Stimulated activated CD4-positive, alpha-beta T cell treated with anti-CD3 and anti-CD28 coated beads, Interleukin-12 subunit alpha, Interleukin-12 subunit beta, amount 100 ng/mL, for 48 hours (primary cell): ENCODE measurements at places on chromosomes 2 and 18.

- no peak for DNase-seq
Measured at GRCh38 chr2:48461721-48462120, 68.2 kb upstream of the STON1 start.

- DNase-seq = no peak
Measured at GRCh38 chr2:209619782-209620181, 151.8 kb upstream of the UNC80 start.

DNA sequence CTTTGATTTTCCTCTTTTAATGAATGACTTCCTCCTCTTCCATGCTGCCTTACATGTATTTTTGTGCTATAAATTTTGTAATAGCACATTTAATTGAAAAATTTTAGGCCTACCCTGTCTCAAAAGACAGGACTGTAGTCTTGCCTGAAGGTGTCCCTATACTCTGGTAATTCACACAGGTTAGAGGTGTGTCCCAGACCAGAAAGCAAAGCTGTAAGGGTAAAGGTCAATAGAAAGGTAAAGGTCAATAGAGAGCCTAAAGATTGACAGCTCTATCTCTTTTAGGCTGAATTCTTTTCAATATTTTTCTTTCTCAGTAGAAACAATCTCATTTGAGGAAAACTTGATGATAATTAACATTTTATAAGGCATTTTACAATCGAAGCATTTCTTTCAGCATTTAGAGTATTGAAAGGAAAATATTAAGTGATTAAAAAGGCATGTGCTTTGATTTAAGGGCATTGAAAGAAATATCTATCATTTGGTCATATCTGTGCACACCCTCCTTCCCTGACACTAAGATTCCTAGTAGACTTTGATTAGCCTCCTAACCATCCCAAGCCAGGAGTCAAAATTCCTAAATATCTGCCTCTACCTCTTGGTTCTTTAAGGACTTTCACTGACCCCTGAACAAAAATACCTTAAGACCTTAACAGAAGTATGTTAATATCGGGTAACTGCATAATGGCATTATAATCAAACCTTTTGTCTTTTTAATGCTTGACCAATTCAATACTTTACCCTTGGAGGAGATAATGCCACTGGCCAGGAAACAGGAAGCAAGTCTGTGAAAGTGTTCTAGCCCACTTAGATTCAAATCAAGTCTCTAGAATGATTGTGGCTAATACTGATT is 161.8 kb upstream of the DTNA start:
- DNase-seq = no peak

DNA sequence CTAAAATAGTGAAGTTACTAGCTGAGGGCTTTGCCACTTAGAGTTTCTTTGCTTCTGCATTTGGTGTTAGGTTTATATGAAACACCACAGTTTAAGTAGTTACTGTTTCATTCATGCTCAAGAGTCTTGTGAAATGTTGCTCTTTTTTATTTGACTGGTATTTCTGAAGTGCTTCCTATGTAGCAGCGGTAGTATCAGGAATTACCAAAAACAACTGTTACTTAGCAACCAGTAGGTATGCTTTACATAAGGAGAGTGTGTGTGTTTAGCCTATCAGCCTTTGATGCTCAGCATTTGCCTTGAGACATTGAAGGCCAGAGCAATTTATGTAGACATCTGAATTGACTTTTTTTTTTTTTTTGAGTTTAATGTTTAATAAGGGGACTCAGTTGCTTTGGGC is 3.6 kb downstream of the DIS3L2 start:
- DNase-seq = no peak

DNA sequence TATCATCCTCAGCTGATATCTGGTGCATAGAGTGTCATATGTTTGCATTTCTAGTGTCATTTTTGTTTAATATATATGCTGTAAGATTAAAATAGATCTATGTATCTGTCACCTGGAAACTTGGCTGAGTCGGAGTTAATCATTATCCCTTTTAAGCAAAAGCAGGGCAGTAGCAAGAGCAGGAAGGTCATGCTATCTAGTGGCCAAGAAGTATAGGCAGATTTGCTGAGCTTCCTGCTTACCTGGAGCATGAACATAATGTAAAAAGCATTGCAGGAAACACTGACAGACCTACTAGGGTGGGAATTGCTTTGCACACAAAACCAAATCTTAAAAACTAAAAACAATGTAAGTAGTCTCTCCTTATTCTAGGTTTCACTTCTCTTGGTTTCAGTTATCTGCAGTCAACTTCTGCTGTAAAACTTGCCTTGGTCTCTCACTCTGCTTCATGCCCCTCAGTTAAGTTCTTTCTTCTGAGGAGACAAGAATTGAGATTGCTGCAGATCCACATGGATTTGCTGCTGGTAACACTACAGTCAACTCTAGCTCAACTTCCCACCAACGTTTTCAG is 295.3 kb downstream of the CDH7 start:
- no peak for DNase-seq

DNA sequence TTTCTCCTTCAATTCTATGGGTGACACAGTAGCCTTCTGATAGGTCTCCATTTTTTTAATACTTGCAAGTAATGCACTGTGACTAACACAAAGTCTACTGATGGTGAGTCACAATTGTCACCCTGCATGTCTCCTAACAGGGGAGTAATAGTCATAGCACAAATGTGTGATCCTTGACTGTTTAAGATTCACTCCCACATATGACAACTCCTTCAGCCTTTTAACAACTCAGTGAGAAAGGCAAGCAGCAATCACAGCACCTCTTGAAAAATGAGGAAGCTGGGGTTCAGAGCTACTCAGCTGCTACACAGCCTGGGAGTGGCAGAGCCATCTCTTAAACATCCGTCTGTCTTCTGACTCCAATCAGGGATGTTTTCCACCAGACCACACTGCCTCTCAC is 63.8 kb downstream of the EHD3 start:
- no peak for DNase-seq

- no peak for DNase-seq
Measured at GRCh38 chr2:75077909-75078308, 119.5 kb downstream of the POLE4 start.

GRCh38 chr2:85511008-85511811 is 27.8 kb upstream of the MAT2A start:
- no peak for DNase-seq

GRCh38 chr2:239047420-239047819 is 199.5 kb downstream of the TWIST2 start:
- no peak for DNase-seq

DNA sequence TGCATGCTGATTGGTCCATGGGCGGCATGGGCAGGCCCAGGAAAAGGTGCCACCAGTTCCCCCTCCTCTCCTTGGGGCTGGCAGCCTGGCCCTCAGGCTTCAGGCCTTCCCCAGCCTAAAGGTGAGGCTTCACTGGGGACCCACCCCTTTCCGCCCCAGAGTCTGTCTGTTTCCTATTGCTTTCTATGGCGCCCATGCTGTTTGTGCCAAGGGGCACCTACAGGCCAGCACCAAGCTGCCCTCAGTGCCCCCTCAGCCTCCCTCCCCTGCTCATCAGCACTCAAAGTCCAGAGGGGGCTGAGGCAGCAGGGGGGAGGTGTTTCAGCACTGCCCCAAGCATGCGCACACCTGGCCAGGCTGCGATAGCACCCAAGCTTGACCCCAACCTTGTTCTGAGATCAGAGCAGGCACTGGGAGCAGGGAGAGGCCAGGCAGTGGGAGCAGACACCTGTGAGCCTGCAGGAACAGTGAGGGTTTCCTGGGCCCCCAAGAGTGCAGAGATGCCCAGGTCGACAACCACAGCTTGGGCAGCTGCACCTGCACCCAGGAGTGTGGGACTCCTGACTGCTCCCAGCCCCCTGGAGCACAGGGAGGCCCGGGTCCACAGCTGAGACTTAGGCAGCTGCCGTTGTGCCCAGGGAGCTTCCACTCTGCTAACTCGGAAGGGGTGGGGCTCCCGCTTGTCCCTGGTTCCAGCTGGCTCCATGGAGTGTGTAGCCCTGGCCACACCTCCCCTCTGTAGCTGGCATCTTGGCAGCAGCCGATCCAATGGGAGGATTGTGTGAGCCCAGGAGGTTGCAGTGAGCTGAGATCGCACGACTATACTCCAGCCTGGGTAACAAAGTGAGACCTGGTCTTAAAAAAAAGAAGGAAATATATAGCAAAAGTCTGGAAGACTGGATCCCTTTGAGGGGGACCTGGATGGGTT is 69.1 kb downstream of the NCAPH start:
- no peak for DNase-seq

GRCh38 chr2:1052771-1053191 is 102.1 kb downstream of the SNTG2 start:
- DNase-seq = no peak

DNA sequence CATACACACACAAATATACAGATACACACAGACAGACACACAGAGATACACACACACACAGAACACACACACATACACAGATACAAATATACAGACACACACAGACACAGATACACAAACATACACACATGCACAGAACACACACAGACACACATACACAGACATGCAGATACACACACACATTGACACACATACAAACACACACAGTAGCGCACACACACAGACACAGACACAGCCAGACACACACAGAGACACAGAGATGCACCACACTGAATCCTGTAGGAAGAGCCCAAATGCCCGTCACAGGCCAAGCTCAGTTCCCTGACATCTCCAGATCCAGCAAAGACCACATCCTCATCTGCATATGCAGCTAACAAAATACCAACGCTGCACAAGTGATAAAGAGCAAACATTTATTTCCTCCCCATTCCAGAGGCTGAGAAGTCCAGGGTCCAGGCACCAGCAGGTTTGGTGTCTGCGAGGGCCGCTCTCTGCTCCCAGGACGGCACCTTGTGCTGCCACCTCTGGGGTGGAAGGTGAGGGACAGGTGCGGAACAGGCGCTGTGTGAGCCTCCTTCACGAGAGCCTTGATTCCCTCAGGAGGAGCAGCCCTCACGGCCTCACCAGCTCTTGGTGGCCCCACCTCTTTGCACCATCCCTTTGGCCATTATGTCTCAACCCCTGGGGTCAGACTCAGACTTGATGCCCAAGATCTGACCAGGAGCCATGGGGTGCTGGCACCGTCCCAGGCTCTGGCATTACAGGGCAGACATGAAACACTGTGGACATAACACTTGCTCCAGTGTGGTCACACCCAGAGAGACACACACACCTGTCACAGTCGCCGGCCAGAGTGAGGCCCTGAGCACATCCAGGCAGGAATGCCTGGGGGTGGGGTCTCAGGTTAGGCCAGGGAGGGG is 108.7 kb downstream of the NDUFA10 start:
- DNase-seq = no peak

GRCh38 chr2:203751685-203752271 is 45.3 kb downstream of the CD28 start:
- no peak for DNase-seq

GRCh38 chr2:95346738-95347671 is 49.9 kb downstream of the KCNIP3 start:
- DNase-seq = no peak

DNA sequence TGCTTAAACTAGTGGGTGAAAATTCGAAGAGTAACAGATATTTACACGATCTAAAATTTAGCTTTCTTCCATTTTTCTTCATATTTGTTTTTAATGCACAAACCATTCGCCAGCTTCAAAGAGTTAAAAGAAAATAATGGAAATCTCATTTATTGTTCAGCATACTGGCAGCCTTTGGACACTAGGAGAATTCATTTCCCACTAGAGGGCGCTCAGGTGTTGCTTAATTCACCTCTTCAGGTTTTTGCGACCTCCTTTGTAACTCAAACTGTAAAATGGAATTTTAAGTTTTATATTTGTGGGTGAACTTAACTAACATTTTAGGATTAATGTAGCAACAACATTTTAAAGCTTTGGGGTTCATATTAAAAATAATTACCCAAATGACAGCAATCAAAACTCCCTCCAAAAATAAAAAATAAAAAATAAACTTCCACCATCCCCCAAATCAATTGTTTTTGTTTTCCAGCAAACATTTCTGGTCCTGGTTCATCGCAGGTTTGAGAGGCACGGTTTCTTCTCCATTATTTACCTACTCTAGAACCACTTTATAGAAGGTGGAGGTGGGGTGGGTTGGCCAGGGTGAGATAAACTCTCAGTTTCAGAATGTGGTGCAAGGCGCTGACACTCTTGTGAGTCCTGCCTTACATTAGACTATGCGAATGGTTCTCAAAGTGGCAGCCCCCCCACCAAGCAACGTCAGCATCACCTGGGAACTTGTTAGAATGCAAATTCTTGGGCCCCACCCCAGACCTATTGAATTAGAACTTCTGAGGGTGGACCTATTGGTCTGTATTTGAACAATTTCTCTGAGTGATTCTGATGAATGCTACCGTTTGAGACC is 24.7 kb upstream of the PNPT1 start:
- no peak for DNase-seq

GRCh38 chr2:151007365-151007764 is 254.3 kb downstream of the RBM43 start:
- DNase-seq = no peak

GRCh38 chr2:121189011-121189410 is 96.0 kb downstream of the TFCP2L1 start:
- no peak for DNase-seq

DNA sequence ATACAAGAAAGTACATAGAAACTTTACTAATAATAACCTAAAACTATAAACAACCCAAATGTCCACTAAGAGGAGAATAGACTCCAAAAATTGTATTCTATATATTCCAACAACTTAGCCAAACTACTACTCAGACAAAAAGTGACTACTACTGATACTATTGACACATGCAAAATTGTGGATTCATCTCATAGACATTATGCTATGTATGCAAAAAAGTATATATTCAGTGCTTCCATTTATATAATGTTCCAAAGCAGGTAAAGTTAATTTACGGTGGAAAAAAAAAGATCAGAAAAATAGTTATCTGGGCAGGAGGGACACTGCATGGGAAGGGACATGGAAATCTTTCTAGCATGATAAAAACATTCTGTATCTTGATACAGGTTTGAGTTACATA is 62.0 kb upstream of the SRD5A2 start:
- DNase-seq = no peak

- DNase-seq = no peak
Measured at GRCh38 chr2:68784188-68784587, 49.6 kb downstream of the ARHGAP25 start.
